NCI-H2081 treated with DMSO at 0.1 percent for 48 hours (cell line): ENCODE measurements at places on chromosomes 3 and 15.

DNA sequence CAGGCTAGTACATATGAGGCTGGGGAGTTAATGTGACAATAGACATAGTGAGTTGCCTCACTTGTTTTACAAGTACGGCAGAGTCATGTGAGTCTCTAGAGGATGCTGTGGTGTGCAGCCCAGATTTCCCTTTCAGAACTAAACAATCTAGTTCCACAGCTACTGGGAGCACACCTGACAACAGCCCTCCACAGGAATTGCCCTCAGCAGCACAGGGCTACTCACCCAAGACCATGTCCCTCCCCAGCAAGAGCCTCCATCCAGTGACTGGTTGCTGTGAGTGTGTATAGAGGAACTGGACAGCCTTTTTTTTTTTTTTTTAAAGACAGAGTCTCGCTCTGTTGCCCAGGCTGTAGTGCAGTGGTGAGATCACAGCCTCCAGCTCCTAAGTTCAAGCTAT lies 40.2 kb upstream of the UBE2E2 start:
- no peak for DNase-seq

GRCh38 chr3:184335291-184335660 lies 2.1 kb upstream of the FAM131A start:
- DNase-seq = no peak

- no peak for DNase-seq
Observed at GRCh38 chr3:49313896-49314688, 25.8 kb downstream of the USP4 start.

GRCh38 chr3:29503958-29504357 lies 223.1 kb downstream of the RBMS3 start:
- no peak for DNase-seq

GRCh38 chr15:95468820-95469219 lies 861.7 kb upstream of the NR2F2 start:
- no peak for DNase-seq

DNA sequence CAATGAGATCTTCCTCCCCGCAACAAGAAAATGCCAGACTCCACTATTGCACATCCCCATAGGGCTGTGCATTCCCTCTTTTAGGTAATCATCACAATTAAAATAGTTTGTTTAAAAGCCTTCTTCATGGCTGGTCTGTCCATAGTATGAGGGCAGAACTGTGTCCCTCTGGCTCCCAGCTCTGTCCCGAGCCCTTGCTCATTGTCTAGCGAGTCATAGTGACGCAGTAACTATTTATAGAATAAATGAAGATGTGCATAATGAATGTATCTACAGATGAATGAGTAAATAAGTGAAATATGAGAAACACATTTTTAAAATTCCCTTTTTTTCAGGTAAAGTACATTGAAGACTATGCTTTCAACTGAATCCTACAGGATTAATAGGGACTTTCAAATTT lies 128.4 kb upstream of the TMC3 start:
- no peak for DNase-seq
